Effector memory CD8-positive, alpha-beta T cell (primary cell): ENCODE measurements at places on chromosomes 4 and X.
A peak's percentile ranks its signal among the peaks of the same experiment; 100 is the strongest.

DNA sequence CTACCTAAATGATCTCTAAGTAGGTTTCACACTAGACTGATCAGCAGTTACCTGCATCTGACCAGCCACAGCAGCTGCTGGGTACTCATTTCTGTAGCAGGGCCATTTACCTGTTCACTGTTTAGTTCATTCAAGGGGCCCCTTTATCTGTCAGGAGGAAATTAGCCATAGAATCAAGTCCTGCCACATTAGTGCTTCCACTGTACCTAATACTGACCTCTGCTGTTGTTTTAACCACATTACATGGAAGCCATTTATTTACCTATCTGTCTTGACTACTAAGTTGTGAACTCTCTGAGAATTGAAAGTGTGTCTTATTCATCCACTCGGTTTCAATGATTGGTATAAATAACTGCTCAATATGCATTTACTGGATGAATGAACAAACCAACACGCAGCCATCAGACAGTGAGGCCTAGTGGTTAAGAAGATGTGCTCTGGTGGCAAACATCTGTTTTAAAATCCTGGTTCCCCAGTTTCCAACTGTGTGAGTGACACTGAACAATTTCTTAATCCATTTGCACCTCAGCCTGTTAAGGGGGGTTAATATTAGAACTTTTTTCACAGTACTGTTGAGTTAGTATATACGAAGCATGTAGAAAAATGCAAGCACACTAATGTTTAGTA, 30.0 kb upstream of the ANXA5 start:
- DNase-seq, result peak; percentile 13

DNA sequence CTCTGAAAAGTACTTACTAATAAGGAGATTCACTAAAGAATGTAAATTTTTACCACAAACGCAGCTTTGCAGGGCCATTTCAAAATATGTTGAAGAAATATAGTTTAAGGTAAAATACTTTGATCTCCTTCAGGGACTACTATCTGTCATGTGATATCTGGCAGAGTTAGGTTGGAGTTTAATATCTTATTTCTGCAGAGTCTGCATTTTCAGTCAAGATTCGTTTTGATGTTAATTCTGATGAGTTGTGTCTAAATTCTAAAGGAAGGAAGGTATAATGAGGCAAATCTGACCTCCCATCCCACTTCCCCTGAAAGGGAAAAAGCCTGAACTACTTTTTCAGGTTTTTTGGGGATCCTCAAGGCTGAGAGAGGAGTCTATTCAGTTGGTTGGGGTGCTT, 123.9 kb upstream of the TECRL start:
- DNase-seq, result no peak

- no peak for DNase-seq
Observed at GRCh38 chr4:189497516-189497915, 443.2 kb upstream of the FRG1 start.

DNA sequence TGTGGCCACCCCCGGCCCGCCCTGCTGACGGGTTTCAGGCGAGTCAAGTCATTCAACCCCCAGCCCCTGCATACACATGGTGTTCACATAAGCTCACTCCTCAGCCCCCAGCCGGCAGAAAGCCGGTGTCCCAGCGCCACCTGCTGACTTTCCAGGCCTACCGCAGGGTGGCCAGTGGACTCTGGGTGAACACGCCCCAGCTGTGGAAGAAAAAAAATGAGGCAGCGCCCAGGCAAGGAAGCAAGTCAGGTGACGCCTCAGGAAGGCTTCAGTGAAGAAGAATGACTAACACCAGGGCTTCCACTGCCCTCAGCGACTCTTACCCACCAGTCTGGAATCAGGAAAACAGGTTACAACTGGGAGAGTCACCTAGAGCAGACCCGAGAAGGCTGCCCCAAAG, 15.8 kb downstream of the BCAP31 start:
- no peak for DNase-seq

- no peak for DNase-seq
Observed at GRCh38 chrX:19855700-19856381, 31.6 kb downstream of the SH3KBP1 start.

GRCh38 chr4:56696056-56696455, 15.0 kb upstream of the HOPX start:
- no peak for DNase-seq

DNA sequence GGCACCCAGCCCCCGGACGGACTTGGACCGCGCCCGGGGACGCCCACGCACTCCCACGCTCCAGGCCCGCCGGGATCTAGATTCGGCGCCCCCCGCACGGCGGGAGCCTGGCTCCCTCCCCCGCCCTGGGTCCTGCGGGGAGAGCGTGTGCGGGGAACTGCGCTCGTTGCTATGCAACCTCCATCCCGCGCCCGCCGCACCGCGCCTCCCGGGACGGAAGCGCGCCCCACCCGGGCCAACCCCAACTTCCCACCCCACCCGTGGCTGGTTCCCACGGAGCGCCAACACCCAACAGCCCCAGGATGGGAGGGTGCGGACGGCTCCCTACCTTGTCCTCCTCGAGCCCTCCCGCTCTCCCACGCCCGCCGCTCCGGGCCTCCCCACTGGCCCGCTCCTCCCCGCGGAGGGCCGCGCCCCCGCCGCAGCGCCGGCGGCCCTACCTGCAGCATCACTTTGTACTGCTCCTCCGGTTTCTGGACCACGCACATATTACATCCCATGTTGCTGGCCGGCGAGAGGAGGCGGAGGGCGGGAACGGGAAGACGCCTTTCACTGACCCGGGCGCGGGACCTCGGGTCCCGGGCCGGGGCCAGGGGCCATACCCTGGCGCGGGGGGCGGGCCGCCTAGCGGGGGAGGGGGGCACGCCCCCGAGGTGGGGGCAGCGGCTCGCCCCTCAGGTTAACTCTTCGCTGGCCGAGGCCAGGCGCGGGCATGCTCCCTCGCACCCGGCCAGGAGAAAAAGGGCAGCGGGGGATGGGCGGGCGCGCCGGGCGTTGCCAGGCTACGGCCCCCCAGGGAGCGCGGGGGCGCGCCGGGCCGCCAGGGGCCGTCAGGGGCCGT, at the start of gene PDZD4:
Gene PDZD4, minus strand, starts transcription at position 746 of the 841 bp plus-strand sequence. Its CDS starts 246 bp downstream, at position 500.
- DNase-seq, result no peak

DNA sequence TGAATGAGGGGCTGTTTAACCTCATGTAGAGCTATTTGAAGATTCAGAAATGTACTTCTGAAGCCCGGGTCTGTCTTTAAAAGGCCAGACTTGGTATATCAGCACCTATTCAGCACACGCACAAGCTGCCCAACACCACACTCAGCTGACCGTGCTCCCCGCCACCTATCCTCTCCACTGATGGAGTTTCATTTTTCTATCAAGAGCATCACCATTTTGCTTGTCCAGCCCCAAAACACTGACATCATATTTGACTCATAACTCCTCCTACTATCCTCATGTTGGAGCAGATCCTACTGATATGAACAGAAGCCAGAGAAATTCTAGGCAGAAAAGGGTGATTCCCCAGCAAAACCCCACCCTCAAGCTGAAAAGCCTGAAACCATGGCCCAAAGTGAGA, 100.3 kb downstream of the SORBS2 start:
- no peak for DNase-seq

DNA sequence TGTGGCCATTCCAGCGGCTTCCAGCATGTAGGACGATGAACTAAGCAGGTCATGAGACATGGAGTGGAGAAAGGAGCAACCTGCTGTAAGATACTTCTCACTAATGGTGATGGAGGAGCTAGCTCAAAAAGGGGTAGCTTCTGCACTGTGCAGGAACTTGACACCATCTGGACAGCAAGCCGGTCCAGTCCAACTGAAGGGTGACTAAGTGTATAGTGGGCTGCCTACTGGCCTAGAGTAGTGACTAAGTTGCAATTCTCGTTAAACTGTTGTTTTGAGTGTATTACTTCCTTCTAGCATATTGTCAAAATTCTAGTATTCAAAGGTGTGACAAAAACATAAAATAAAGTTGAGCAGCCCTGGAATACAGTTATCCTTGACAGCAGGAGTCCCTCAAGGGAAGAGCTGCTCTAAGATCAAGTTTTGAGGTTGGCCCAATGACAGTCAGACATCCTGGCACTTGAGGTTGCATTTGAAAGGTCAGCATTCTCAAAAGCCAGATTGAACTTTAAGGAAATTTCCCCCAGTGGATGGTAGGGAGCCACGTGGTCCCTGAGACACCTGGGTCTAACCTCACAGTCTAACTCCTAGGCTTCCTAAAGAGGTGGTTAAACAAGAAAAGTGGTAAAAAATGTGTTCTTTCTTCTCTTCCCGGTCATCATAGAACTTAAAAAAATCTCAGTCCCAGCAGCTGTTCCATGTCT, 8.0 kb downstream of the CETN2 start:
- DNase-seq, result no peak

DNA sequence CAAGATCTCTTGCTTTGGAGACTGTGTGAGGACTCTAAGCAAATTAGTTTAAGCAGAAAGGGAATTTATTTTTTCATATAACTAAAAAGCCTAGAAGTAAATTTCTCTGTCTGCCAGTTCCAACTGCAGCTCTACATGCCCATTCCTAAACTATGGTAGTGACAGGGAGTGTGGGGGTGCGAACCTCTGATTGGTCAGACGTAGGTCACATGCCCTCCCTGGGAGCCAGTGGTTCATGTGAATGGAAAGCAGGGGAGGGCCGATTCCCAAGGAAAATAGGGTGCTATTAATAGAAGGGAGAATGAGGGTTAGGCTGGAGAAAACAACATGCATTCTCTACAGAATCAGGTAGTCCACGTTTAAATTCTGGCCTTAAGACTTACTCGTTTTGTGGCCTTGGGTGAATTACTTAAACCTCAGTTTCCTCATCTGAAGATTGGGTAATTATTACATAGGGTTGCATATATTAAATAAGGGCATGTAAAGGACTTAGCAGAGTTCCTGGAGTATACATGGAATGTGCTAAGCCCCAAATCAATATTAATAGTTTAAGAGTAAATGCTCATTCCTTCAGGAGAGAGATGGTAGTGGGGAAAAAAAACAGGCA, 7.2 kb downstream of the RAB33B start:
- DNase-seq, result no peak

DNA sequence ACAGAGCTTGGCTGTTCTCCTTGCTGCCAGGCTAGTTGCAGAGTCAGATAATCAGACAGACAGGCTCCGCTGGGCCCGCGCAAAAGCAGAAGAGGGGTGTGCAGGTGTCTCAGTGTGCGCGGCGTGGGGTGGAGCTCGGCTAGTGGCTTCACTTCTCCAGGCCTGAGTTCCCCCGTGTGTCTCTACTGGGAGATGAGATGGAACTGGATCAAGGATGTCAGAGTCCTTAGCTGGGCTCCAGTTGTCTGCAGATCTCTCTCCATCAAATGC, 21.1 kb downstream of the HTRA3 start:
- no peak for DNase-seq
